ENCODE measurements at places on chromosomes 5 and 9. TPM values are rescaled to one million over a fixed set of nuclear protein-coding genes. Genes with fewer than 3 reads are reported as not detected.

Gene NOL6
- total RNA-seq: 20.2 TPM

Gene F2R
- total RNA-seq: 4.6 TPM

Gene POLR3G
- total RNA-seq: 1.5 TPM

Gene NUTM2G
- not detected for total RNA-seq

Gene SIT1
- total RNA-seq: 1.9 TPM

Gene GPSM1
- total RNA-seq: 2.4 TPM

Gene PCDHGB6
- 8.5 TPM for total RNA-seq

Gene STXBP1
- total RNA-seq: 17.1 TPM

Gene TRPM3
- total RNA-seq: 0.29 TPM

Gene SHOC1
- total RNA-seq: not detected

Gene PCDHGB3
- total RNA-seq: 6.3 TPM

Gene GNA14
- 14.6 TPM for total RNA-seq

- no peak for DNase-seq
These were observed 8.6 kb downstream of the TGFBR1 start for GRCh38 chr9:99113414-99114048.

GRCh38 chr5:154251529-154251928, 61.0 kb downstream of the GALNT10 start:
- DNase-seq: no peak

DNA sequence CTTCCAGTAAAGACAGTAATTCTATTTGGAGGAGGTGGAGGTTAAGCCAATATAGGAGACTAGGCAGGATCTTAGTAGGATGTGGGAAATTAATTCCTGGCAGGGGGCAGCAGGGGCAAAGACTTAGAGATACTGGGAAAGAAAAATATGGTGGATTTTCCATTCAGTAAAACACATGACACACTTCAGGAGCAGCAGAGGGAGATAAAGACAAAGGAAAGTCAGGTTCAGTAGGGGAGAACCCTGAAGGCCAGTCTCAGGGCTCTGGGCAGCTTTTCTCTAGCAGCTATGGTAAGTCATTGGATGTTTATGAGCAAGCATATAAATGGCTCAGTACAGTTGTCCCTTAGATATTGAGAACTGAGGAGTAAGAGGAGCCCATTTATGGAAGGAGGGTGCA, 105.5 kb downstream of the PJA2 start:
- no peak for DNase-seq

DNA sequence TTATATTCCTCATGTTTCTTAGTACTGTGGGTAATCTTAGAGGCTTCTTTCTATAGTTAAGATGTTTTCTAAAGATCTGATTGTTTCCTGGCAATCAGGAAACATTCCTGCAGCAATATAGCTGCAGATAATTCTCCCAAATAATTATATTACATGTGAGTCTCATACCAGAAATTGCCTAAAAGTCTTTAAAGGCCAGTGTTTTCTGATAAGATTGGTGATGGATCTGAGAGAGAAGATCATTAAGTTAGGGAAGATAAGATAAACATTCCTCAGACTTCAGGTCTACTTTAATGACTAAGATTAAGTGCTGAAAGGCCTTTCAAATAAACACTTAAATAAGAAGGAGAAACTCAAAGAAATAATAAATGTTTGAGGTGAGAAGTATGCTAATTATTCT, 107.7 kb upstream of the DAB2 start:
- DNase-seq: no peak

- DNase-seq: no peak
These were observed 48.5 kb downstream of the GARNL3 start for GRCh38 chr9:127313042-127313560.

DNA sequence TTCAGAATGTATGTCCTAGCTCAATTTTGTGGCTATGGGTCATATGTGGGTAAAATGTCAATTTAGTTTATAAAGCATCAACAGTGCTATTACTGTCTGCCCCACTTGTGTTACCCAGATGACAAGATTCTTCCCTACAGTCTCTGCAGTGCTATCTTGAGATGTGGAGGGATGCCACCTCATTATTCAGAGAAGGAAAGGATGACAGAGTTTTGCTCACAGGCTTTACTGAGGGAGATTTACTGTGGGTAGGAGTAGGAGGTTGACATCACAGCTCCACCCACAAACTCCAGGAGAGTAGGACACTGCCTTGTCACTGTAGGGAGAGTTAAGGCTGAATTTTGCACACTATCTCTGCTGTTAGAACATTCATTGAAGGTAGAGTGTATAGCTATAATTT, 359.3 kb downstream of the HTR1A start:
- DNase-seq: no peak

DNA sequence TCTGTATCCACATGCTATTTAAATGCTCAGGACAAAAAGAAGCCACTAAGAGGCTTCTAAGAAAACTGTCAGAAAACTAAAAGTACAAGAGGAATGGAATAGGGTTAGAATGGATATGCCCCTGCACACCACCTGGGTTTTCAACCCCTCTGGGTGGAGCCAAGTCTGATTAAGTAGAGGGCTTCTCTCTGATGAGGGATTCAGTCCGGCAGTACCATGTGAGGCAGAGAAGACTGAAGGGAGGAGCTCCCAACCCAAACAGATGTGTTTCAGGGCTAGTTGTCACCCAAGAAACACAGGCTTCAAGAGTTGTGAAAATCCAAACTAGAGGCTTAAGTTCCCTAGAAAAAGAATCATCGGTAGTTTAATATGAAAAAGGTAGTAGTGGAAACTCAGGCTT, 12.5 kb downstream of the NREP start:
- no peak for DNase-seq

DNA sequence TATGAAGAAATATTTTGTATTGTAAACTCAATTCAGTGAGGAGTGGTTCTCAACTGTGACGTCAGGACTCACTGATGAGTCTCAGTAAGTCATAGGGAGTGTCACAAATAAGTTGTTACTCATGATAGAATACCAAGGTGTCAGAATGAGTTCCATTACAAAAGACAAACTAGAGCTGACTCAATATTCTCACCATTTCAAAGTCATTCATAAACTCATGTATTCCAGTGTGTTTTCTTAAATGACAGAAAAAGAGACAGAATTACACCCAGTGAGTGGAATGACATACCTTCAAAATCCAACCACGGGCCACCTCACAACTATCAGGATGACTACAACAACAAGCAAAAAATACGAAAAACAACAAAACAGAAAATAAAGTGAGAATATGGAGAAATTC, 321.5 kb downstream of the ENC1 start:
- no peak for DNase-seq

- peak; percentile 57 for DNase-seq
These were observed 41.6 kb upstream of the ZNF300 start for GRCh38 chr5:150946351-150946905.

- no peak for DNase-seq
These were observed 32.9 kb downstream of the STRBP start for GRCh38 chr9:123235448-123235847.

- DNase-seq: no peak
These were observed 187.1 kb downstream of the EDIL3 start for GRCh38 chr5:84197538-84197937.

DNA sequence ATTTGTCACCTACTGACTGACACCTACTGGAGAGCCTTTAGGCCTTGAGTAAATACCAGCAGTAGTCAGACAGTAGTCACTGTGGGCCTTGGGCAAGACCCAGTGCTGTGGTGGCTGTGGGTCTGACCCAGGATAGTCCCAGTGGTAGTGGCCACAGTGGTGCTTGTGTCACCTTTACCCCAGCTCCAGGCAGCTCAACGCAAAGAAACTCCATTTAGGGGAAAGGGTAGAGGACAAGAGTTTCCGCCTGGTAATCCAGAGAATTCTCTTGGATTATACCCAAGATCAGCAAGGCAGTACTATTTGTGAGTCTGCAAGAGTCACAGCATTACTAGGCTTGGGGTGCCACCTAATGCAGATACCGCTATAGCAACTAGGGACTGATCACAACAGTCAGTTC, 28.9 kb downstream of the CERT1 start:
- no peak for DNase-seq

GRCh38 chr9:17863213-17863883, 284.5 kb downstream of the SH3GL2 start:
- DNase-seq: no peak

DNA sequence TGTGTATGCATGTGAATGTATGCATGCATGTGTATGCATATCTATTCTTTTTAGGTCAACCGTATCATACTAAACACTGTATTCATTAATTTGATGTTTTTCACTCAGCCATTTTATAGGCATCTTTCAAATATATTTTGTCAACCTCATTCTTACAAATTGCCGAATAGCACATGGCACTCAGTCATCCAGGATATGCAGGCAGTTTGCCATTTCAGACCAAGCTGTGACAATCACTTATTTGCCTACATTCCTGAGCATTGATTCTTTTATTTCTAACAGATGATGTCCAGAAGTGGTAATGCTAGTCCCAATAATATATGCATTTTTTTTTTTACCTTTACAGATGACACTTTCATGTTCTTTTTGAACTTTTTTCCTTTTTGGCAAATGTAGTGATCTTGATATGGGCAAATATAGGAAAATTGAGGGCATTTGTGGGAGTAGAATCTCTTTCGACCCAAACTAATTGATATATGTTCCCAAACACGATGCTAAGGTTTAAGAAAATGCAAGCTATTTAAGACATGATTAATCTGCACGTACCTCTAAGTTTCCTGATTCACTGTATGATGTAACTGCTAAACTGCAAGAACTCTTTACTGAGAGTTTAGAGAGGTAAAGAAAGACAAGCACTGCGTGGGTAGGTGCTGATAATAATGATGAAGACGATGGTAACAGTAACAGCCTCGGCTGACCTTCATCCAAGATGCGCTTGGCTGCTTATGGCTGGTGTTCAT, 153.9 kb upstream of the DAP start:
- no peak for DNase-seq

- DNase-seq: no peak
These were observed 8.3 kb downstream of the N4BP3 start for GRCh38 chr5:178121391-178122276.

GRCh38 chr5:111072949-111073682, 1.6 kb downstream of the TSLP start:
- DNase-seq: peak; percentile 65

DNA sequence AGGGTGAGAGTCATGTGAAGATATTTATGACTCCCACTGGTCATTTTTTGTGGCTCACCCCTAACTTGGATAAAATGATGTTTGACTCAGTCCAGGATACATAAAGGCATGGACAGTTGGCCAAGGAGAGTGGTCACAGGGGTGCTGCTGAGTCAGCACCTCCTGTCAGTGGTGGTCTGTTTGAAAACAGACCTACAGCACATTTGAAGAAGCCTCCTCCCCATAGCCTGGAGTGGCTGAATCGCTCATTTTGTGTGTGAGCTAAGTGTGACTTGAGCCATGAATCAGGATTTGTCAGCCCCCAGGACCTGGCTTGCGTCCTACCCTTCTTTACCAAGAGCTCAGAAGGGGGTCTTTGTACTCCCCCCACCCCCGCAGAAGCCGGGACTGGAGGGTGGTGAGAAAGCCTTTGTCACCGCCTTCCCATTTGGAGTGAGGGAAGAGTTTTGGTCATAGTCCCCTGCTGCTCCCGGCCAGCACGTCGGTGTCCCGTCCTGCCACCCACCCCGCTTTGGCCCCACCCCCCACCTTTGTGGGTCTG, 35.6 kb downstream of the TRIO start:
- no peak for DNase-seq

- no peak for DNase-seq
These were observed 2.6 kb upstream of the UBE2QL1 start for GRCh38 chr5:6446042-6446441.

DNA sequence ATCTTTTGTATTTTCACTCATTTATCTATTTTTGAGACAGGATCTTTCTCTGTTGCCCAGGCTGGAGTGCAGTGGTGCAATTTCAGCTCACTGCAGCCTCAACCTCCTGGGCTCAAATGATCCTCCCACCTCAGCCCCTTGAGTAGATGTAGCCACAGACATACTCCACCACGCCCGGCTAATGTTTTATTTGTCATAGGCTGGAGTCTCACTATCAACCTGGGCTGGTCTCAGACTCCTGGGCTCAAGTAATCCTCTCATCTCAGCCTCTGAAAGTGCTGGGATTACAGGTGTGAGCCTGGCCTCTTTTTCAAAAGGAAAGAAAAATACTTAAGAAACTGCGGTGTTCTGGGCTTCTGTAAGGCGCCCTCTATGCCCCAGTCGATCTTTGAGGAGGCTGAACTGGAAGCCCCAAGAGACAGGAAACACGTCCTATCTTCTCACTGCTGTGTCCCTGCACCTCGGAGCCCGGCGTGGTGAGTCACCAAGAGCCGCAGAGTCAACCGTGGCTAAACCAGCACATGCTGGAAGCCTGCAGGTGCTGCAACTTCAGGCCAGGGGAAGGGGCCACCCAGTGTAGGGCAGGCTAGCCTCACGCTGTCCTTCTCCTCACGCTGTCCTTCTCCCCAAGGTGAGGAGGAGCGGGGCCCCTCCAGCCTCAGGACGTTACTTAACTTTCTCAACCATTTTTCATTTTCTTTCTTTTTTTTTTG, 15.2 kb upstream of the LHX3 start:
- no peak for DNase-seq

DNA sequence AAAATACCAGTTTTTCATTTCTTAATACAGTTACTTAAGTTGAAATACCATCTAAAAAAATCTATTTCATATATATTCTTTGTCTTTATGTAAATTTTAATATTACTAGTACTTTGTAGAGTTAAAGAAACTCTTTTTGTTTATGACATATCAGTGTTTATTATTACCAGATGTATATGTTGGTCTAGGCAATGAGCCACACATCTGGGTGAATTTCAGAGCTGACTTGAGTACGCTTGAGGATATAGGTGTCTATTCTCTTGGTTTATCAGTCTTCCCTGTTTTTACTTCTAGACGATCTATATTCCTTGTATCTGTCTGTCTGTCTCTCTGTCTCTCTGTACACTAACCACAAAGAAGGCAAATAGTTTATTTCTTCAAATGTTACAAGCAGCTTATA, 2.9 kb downstream of the SMAD5 start:
- no peak for DNase-seq

DNA sequence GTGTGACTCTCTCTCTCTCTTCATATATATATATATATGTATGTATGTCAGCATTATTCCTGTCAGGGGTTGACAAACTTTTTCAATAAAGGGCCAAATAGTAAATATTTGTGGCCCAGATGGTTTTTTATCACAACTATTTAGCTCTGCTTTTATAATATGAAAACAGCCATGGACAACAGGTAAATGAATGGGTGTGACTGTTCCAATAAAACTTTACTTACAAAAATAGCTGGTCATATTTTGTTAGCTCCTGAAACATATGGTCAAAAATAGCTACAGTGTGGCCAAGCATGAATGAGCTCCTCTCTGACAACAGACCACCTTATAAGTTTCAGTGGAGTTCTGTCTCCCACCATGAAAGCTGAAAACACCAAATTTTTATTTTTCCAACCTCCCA, 21.6 kb downstream of the RAPGEF6 start:
- no peak for DNase-seq

DNA sequence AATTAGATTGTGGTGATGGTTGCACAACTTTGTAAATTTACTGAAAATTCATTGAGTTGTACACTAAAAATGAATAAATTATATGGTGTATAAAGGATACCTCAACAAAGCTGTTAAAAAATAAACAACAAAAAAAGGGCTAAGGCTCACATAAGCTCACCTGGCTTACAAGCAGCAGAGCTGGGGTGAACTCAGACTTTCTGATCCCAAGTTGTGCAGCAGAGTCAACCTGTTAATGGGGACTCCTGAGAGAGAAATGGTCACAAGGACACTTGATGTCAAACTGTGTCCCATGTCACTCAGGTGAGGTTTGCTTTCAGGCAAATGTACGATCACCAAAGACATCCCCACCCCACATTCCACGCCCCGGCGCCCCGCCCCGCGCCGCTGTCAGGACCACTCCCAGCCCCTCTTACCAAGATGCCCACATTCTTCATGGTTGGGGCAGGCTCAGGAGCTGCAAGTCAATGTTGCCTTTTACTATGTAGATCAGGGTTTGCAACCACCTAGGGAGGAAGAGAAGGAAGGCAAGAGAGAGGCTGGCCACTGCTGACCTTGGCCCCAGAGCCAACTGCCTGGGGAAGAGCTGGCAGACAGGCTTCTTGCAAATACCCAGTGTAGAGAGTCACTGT, 22.4 kb upstream of the SLC36A1 start:
- DNase-seq: no peak
